ENCODE measurements at places on chromosomes 2 and 18.

- DNase-seq: no peak
Observed at GRCh38 chr2:67457699-67458098, 60.6 kb downstream of the ETAA1 start.

DNA sequence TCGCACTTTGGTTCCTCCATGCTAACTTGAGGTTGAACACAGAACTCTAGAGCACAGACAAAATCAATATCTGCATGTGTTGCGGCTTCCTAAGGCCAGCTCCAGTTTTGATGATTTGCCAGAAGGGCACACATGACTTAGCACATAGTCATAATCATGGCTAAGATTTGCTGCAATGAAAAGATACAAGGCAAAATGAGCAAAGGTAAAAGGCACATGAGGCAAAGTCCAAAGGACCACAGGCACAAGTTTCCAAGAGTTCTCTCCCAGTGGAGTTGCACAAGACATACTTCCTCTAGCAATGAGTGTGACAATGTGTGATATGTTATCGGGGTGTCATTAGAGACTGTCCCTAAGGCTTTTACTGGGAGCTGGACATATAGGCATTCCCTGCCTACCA is 24.2 kb upstream of the CXXC1 start:
- no peak for DNase-seq

- DNase-seq: no peak
Observed at GRCh38 chr2:209901172-209901571, 101.3 kb upstream of the RPE start.

GRCh38 chr2:231642631-231643494 is 50.2 kb downstream of the TEX44 start:
- DNase-seq: peak; percentile 95

GRCh38 chr18:7370375-7370774 is 139.5 kb downstream of the LRRC30 start:
- DNase-seq: no peak
